Fibroblast of mammary gland (primary cell): ENCODE measurements at places on chromosomes 16 and 17.
A peak's percentile ranks its signal among the peaks of the same experiment; 100 is the strongest.

DNA sequence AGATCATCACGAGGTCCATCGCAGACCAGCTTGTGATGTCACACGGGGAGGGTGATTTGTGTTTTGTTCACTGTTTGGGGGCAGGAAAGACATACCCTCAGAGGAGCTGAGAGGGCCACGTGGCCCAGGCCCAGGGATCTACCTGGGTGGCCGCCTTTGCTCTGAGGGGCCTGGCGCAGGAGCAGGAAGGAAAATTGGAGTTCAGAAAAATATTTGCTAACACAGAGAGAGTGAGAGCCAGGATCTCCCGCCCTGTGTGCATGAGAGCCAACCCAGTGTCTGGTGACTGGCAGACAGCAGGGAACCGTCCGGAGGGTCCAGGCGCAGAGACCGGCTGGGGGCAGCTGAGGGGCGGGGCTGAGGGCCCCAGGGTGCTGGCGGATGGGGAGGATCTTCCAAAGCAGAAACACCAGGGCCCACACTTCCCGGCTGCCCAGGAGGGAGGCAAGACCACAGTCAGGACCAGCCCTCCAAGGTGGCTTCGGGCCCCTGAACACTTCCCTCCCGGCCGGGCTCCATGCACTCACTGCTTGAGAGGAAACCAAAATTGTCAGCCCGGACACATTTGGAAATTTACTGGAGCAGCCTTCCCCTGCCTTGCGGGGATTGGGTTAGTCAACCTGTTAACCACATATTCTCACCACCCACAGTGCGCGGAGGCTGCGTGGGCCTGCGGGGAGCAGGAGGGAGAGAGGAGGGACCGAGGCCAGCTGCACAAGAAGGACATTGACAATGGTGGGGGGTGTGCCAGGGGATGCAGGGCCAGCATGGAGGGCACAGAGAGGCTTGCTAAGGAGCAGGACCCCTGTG lies 52.6 kb downstream of the RBFOX3 start:
- DNase-seq: no peak

- DNase-seq: peak; percentile 41
Measured at GRCh38 chr17:70365091-70365583, 195.8 kb downstream of the KCNJ2 start.

GRCh38 chr17:55479903-55480302 lies 31.3 kb downstream of the SMIM36 start:
- no peak for DNase-seq

DNA sequence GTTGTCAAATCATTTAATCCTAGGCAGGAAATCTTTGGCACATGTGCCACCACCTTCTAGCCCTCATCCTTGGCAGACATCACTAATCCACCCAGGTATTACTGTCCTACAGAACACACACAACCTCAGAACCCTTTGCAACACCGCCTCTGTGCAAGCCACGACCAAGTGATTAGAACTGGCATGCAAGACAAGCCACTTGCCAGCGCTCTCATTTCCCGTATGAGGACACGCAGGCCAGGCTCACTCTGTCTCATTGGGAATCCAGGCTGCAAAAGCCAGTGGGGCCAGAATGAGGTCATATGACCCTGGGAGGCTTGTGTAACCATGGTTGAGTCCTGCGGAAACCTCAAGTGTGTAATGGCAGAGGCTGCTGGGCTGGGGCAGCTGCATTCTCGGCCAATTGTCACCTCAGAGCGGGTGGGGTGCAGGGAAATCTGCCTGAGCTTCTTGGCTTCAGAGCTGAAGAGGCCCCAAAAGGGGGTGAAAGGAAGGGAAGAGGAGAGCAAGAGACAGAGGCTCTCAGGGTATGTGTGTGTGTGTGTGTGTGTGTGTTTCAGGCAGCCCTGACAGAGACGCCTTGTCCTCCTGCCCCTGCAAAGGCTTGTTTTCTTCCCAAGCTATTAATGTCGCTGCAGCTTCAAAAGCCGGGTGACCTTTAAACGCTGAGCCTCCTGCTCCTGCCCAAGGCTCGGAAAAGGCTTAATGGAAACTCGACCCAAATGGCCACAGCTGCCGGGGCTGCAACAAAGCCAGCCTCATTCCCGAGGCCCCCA lies 43.2 kb upstream of the MRPS23 start:
- peak; percentile 99 for DNase-seq

DNA sequence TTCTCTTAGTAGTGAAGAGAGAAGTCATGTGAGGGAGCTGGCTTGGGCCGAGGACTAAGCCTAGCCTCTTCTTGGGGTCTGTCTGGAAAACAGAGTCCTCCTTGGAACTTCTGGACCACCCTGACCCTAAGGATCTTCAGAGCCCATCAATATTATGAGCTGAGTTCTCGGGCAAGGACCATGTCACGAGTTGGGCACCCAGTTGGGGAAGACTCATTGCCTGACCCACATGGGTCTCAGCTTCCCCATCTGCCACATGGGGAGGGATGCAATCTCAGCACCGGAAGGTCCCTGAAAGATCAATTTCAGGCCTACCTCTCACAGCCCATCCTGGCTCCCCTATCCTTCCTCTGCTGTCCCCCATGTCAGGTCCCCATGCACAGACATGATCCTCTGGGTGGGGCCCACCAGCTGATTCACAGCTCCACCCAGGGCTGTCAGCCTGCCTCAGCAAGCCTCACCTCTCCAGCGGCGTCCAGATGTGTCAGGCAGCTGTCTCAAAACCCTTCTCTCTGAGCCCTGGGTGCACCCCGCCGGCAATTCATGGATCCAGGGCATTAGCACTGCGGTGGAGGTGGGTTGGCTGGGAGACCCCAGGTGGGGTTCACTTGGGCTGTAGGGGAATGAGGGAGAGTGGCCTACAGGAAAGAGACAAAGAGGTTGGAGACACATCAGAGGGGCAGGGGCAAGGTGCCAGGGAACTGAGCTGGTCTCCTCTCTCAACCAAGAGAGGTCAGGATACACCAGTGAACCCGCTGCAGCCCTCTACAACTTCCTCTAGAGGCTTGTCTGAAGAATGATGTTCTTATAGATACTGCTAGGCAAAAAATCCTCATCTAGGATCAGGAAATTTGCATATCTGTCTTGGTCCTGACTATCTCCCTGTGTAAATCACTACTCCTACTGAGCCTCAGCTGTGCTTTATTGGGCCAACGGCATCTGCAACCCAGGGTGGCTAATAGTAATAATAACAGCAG lies 1.8 kb downstream of the NLRP1 start:
- no peak for DNase-seq

DNA sequence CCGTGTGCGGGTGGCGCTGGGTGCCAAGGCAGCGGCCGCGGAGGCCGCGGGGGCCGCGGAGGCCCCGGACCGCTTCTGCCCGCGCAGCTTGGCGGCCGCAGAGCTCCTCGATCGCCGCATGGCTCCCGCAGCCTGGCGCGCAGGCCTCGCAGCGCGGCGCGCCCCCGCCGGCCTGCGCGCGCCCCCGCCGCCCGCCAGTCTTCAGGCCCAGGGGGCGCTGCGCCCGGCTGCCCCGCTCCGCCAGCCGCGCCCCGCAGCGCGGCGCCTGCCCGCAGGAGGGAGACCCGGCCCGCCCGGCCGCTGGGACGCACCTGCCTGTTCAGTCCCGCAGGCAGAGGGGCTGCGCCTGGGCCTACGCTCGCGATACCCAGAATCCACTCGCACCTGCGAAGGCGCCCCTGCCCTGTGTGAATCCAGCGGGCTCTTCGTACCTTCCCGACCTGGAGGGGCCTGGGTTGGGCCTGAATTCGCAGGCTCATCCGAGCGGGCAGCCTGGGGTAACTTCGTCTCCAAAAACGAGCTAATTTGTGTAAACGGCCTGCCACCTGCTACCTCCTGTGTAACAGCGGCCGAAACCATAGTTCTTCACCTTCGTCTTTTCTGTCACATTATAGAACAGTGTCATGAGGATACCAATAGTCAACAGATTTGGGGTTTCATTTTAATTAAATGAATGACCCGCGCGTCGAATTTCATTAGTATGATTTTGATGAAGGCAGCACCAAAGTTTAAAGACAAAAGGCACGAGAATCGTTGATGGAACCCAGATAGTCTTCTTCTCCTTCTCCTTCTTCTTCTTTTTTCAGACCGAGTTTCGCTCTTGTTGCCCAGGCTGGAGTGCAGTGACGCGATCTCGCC lies at the start of gene CENPV:
Gene CENPV (minus strand): TSS at position 153 of the 858 bp plus-strand sequence. CDS start 33 bp downstream, at position 120.
- peak; percentile 16 for DNase-seq

DNA sequence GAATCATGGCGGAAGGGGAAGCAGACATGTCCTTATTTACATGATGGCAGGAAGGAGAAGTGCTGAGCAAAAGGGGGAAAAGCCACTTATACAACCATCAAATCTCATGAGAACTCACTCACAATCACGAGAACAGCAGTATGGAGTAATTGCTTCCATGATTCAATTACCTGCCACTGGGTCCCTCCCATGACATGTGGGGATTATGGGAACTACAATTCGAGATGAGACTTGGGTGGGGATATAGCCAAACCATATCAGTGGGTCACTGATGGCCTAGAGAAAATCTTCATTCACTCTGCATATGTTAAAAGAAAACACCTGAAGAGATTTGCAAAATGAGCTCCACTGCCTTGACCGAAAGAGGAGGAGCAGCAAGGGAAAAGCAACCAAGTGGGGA lies 130.3 kb upstream of the FAM20A start:
- DNase-seq: no peak

GRCh38 chr17:30388321-30389179 lies 9.8 kb downstream of the CPD start:
- no peak for DNase-seq

GRCh38 chr16:3089717-3090592 lies 9.1 kb downstream of the ZSCAN10 start:
- DNase-seq: no peak
